ENCODE measurements at places on chromosomes 2 and 18. TPM values are rescaled to one million over a fixed set of nuclear protein-coding genes. Genes with fewer than 3 reads are reported as not detected.

Gene IMPA2
- total RNA-seq: 201 TPM

DNA sequence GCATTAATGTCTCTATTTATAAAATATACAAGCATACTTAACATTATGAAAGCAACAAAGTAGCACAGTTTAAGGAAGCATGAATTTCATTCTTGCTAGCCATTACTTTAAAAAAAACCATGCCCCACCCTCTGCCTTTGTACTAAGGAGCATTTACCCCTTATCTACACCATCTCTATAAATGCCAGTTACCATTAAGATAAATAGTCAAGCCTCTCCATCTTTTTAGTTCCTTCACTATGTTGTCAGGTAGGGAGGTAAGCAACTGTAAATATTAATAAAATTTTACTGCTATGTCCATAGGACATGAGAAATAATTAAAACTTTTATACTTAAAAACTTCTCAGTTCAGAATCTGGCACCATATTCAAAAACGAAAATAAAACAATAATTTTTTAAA, 42.1 kb downstream of the ROCK1 start:
- H3K36me3 ChIP-seq: no peaks in the 10 kb centered on the region
- DNase-seq: no peak
- H3K27me3 ChIP-seq: no peaks in the 10 kb centered on the region
- no peaks in the 10 kb centered on the region for H3K4me1 ChIP-seq
- no peak overlapping the region for H3K4me3 ChIP-seq
- H3K27ac ChIP-seq: no peak overlapping the region

GRCh38 chr2:36335597-36335996, 20.0 kb upstream of the CRIM1 start:
- DNase-seq: no peak
- H3K4me3 ChIP-seq: no peak overlapping the region
- no peaks in the 10 kb centered on the region for H3K4me1 ChIP-seq
- no peaks in the 10 kb centered on the region for H3K36me3 ChIP-seq
- no peak overlapping the region for H3K27ac ChIP-seq

GRCh38 chr2:85095094-85095493, 38.1 kb upstream of the TCF7L1 start:
- H3K27ac ChIP-seq: no peak overlapping the region
- H3K4me3 ChIP-seq: no peak overlapping the region
- DNase-seq: no peak
- no peaks in the 10 kb centered on the region for H3K27me3 ChIP-seq
- no peaks in the 10 kb centered on the region for H3K36me3 ChIP-seq
- H3K4me1 ChIP-seq: no peaks in the 10 kb centered on the region

All from colonic mucosa (tissue), 4 donors.